Natural killer cell treated with Interleukin-12 subunit alpha and Interleukin-12 subunit beta and Interleukin-15 and Interleukin-18, amount 100 ng/mL, for 72 hours (primary cell): ENCODE measurements at places on chromosomes 16 and 17. TPM values are rescaled to one million over a fixed set of nuclear protein-coding genes. Genes with fewer than 3 reads are reported as not detected.

The LRRC36 gene
- total RNA-seq: 0.61 TPM

The CCL2 gene
- total RNA-seq: not detected

DNA sequence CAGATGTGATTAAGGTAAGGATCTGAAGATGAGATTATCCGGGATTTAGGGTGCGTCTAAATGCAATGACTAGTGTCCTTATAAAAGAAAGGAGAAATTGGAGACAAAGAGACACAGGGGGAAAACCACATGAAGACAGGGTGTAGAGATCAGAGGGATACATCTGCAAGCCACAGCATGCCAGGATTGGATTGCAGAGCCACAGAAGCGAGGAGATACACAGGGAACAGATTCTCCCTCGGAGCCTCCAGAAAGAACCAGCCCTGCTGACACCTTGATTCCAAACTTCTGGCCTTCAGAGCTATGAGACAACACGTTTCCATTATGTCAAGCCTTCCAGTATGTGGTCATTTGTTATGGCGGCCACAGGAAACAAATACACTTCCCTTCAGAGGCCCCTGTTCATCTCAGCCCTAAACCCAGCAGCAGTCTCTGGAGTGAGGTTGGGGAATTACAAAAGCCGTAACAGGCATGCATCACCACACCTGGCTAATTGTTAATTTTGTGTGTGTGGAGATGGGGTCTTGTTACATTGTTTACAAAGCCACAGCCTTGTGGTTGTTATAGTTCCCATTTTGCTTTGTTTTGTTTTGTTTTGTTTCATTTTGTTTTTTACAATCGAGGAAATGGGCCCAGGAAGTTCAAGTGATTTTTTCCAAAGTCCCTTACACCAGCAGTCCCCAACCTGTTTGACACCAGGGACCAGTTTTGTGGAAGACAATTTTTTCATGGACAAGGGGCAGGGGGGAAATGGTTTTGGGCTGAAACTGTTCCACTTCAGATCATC, 51.6 kb upstream of the LYRM9 start:
- no peak overlapping the region for H3K4me3 ChIP-seq
- no peaks in the 10 kb centered on the region for H3K4me1 ChIP-seq
- H3K27ac ChIP-seq: no peak overlapping the region
- no peaks in the 10 kb centered on the region for H3K36me3 ChIP-seq
- no peak for DNase-seq

DNA sequence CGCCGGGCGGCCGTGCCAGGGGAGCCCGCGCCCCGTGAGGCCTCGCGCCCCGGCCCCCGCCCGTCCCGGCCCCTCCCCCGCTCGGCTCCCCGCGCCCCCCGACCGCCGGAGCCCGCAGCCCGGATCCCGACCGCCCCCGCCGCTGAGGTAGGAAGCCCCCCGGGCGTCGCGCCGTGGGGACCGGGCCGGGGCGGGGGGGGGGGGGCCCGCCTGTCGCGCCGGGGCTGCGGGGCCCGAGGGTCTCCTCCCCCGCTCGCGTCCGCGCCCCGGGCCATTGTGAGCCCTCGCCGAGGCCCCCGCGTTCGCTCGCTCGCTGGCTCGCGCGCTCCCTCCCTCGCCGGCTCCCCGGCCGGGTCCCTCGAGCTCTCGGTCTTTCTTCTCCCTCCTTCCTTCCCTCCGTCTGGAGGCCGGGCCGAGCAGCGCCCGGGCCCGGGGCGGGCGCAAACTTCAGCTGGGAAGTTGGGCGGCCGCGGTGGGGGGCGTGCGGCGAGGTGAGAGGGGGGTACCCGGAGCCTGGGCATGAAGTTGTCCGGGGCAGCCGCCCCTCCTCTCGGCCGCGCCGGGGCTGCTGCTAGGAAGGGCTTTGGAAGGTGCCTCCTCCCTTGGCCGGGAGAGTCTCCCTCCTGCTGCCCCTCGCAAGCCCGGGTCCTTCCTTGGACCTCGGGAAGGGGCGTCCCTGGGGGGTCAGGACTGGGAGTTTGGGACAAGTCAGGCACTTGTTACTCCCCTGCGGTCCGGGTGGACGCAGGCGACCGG, 419 bp downstream of the GLIS2 start:
- peak overlapping the region; percentile 30 for H3K4me3 ChIP-seq
- peaks cover 5% of the 10 kb centered on the region for H3K36me3 ChIP-seq
- H3K27ac ChIP-seq: no peak overlapping the region
- peaks cover 12% of the 10 kb centered on the region for H3K27me3 ChIP-seq

The FN3K gene
- total RNA-seq: 1.6 TPM

The KRT27 gene
- not detected for total RNA-seq
